Karpas-422 (cell line): ENCODE measurements at places on chromosomes 4 and X. TPM values are rescaled to one million over a fixed set of nuclear protein-coding genes. Genes with fewer than 3 reads are reported as not detected.

The SLC2A9 gene
- 0.71 and 0.72 TPM in 2 replicates for total RNA-seq

DNA sequence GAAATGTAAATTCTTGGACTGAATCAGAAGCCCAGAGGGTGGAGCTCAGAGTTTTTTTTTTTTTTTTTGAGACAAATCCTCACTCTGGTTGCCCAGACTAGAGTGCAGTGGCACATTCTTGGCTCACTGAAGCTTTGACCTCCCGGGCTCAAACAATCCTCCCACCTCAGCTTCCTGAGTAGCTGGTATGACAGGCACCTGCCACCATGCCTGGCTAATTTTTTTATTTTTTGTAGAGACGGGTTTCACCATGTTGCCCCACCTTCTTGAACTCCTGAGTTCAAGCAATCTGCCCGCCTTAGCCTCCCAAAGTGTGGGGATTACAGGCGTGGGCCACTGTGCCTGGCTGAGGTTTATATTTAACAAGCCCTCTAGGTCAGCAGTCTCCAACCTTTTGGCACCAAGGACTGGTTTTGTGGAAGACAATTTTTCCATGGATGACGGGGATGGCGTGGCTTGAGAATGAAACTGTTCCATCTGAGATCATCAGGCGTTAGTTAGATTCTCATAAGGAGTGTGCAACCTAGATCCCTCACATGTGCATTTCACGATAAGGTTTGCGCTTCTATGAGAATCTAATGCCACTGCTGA is 76.7 kb downstream of the FHIP1A start:
- no peaks in the 10 kb centered on the region for H3K4me1 ChIP-seq
- no peaks in the 10 kb centered on the region for H3K36me3 ChIP-seq
- no peaks in the 10 kb centered on the region for H3K27me3 ChIP-seq
- no peak for DNase-seq

DNA sequence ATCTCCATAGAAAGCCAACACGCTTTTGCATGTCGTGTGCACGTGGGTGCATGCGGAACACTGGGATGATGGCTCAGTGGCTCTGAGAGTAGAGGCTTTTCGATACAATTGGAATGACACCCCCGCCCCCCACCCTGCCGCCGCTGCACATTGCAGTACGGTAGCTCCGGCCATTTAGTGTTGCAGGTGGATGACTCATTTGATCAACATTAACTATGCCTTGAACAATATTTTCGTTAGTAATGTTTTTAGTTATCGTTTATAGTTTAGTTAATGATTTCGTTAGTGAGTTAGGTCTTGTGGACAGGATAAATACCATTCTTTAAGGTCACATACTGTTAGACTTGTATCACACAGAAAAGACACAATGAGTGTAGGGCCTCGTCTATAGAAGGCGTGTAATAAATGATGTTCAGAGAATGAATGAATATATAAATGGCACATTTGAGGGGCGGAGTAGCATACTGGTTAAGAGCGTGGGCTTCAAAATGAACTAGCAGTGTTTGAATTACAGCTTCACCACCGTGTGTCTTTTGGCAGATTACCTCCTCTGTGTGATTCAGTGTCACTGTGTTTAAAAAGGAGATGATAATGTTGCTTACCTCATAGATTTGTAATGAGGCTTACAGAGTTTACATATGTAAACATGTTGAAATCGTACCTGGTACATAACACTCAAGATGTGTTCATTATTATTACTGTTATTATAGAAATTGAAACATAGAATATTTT is 67.2 kb upstream of the TENM3 start:
- DNase-seq, result no peak
- no peaks in the 10 kb centered on the region for H3K36me3 ChIP-seq
- no peaks in the 10 kb centered on the region for H3K4me1 ChIP-seq
- H3K27me3 ChIP-seq, result no peaks in the 10 kb centered on the region
- no peak overlapping the region for H3K4me3 ChIP-seq

GRCh38 chr4:2292646-2293108 is 30.8 kb upstream of the MXD4 start:
- DNase-seq, result no peak
- no peaks in the 10 kb centered on the region for H3K36me3 ChIP-seq
- H3K4me1 ChIP-seq, result peaks cover 43% of the 10 kb centered on the region
- no peak overlapping the region for H3K27ac ChIP-seq

GRCh38 chr4:55884093-55884850 is 30.8 kb downstream of the EXOC1 start:
- H3K27ac ChIP-seq, result no peak overlapping the region
- no peak overlapping the region for H3K4me3 ChIP-seq
- no peaks in the 10 kb centered on the region for H3K27me3 ChIP-seq
- H3K36me3 ChIP-seq, result peaks cover 33% of the 10 kb centered on the region; the same call in 1 of the 2 replicates
- peaks cover 5% of the 10 kb centered on the region for H3K4me1 ChIP-seq

DNA sequence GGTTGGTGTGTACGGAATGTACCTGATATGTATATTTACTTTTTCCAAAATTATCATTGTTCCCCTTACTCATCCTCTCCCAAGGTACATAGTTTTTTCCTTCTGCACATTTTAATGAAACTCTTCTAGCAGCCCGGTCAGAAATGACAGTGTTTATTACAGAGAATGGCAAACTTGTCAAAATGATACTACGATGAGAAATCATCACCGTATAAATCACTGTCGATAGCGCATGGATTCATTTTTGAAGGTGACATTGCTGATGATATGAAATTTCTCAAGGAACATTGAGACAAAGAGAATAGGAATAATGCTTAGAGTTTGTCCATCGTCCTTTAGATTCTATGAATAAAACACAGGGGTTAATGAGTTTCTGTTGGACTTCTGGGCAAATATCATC is 30.6 kb downstream of the FAM114A1 start:
- no peaks in the 10 kb centered on the region for H3K36me3 ChIP-seq
- no peak overlapping the region for H3K27ac ChIP-seq
- H3K27me3 ChIP-seq, result no peaks in the 10 kb centered on the region
- peaks cover 4% of the 10 kb centered on the region; the same call in 1 of the 2 replicates for H3K4me1 ChIP-seq

- no peaks in the 10 kb centered on the region for H3K4me1 ChIP-seq
- H3K27me3 ChIP-seq, result no peaks in the 10 kb centered on the region
- no peak overlapping the region for H3K4me3 ChIP-seq
- DNase-seq, result no peak
Measured at GRCh38 chr4:47390428-47391125, 72.9 kb downstream of the COMMD8 start.

GRCh38 chr4:1584498-1584897 is 99.6 kb downstream of the FAM53A start:
- no peak overlapping the region for H3K4me3 ChIP-seq
- no peak for DNase-seq
- H3K4me1 ChIP-seq, result peaks cover 20% of the 10 kb centered on the region
- H3K27ac ChIP-seq, result no peak overlapping the region
- H3K27me3 ChIP-seq, result no peaks in the 10 kb centered on the region

DNA sequence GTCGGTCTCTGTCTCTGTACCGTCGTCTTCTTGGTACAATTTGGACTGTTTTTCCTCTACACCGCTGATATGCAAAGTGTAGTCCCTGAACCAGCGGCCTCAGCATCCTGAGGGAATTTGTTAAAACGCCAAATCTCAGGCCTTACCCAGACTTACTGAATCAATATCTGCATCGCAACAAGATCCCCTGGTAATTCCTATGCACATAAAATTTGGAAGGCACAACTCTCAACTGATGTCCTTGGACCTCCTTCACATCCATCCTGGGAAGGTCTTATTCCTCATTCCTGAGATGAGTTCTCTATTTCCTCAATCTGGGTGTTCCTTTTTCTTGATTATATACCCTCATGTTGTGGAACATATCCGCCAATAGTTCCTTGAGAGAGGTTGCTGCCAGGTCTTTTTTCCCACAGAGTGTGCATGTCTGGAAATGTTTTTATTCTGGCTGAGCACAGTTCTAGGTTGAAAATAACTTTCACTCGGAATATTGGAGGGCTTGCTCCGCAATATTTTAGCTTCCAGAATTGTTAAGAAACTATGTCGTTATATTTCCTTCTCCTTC is 738 bp upstream of the HPF1 start:
- H3K36me3 ChIP-seq, result no peaks in the 10 kb centered on the region
- peaks cover 14% of the 10 kb centered on the region for H3K4me1 ChIP-seq
- peak overlapping the region; percentile 19; the same call in 1 of the 2 replicates for H3K4me3 ChIP-seq
- no peak overlapping the region for H3K27ac ChIP-seq
- no peaks in the 10 kb centered on the region for H3K27me3 ChIP-seq
- DNase-seq, result no peak

- H3K27ac ChIP-seq, result no peak overlapping the region
- no peaks in the 10 kb centered on the region for H3K4me1 ChIP-seq
- no peak overlapping the region for H3K4me3 ChIP-seq
- no peaks in the 10 kb centered on the region for H3K27me3 ChIP-seq
- no peaks in the 10 kb centered on the region; the same call in 1 of the 2 replicates for H3K36me3 ChIP-seq
Measured at GRCh38 chr4:24770032-24770584, 25.3 kb upstream of the SOD3 start.

GRCh38 chrX:15749642-15750610 is 11.9 kb downstream of the CA5B start:
- H3K36me3 ChIP-seq, result no peaks in the 10 kb centered on the region
- H3K4me3 ChIP-seq, result no peak overlapping the region
- H3K27ac ChIP-seq, result no peak overlapping the region

DNA sequence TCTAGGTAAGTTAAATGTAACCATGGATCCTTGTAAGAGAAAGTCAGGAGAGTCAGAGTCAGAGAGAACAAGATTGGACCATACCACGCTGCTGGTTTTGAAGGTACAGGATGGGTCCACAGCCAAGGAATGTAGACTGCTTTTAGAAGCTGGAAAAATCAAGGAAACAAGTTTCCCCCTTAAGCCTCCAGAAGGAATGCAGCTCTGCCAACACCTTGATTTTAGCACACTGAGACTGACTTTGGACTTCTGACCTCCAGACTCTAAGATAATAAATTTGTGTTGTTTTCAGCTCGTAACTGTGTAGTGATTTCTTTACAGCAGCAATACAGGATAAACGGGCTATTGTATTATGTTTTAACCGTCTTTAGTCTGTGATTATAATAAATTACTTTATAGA is 108.0 kb upstream of the USP38 start:
- no peaks in the 10 kb centered on the region for H3K36me3 ChIP-seq
- H3K4me1 ChIP-seq, result no peaks in the 10 kb centered on the region
- no peaks in the 10 kb centered on the region for H3K27me3 ChIP-seq
- no peak overlapping the region for H3K4me3 ChIP-seq
- H3K27ac ChIP-seq, result no peak overlapping the region
- no peak for DNase-seq

DNA sequence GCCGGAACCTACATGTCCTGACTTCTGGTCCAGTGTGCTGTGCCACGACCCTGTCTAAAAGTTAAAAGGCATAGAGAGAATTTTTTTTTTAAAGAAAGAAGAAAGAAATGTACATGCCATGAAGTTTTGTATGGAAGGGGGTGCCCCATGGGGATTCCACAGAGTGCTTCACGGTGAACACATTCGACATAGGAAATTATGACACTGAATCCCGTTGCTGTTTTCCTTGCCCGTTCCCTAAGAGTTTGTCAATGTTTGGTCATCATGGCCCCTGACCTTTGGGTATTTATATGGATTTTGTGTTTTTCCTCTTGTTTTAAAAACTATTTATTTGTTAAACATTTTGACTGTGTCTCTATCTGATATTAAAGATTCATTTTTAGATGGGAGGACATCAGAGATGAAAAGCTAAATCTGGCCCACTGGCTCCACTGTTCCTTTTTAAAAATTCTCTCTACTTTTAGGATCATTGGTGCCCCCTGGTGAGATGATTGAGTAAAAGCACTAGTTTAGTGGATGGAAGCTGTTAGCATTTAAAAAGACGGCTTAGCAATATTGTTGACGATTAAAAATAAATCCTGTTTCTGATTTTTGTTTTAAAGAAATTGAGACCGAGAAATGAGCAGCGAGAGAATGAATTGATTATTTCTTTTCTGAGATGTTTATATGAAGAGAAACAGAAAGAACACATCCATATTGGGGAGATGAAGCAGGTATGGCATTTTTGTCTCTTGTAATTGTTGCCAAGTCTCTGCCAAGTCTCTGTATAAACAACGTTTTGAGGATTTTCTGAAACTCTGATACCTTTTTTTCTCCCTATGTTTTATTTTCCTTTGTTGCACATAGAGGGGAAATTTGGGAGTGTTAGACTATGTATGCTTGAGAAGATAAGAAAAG is 75.0 kb downstream of the PTTG2 start:
- no peaks in the 10 kb centered on the region for H3K4me1 ChIP-seq
- peak; percentile 89 for DNase-seq
- no peaks in the 10 kb centered on the region for H3K27me3 ChIP-seq
- no peak overlapping the region for H3K27ac ChIP-seq

DNA sequence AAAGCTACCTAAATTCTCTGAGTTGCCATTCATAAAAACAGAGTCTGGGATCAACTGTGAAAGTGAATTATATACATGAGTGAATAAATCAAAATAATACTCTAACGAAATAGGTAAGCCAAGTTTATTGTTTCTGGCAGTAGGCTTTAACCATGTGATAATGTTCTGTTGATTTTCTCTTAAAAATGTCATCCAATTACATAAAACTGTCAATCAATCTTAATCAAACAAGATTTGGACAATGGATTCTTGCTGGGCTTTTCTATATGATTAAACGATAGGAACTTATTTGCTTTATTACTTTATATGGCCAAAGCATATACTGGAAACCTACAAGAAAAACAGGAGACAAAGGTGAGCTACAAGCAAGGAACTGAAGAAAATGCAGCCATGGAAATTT is 148.8 kb downstream of the INPP4B start:
- DNase-seq, result no peak
- no peaks in the 10 kb centered on the region for H3K27me3 ChIP-seq
- H3K4me1 ChIP-seq, result no peaks in the 10 kb centered on the region
- no peak overlapping the region for H3K27ac ChIP-seq
- H3K4me3 ChIP-seq, result no peak overlapping the region

DNA sequence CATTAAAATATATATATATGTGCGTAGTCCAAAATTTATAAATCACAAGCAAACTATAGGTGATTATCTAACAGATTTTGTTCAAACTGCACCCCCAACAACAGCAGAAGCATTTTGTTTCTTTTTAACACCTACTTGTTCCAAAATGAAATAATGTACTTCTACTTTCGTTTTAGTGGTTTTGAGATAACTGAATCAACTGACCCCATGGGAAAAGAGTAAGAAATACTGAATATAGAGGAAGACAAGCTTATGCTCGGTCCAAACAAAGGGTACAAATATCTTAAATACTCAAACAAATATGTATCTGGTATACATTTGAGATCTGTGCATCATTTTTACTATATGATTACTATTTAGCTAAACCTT is 22.4 kb downstream of the MAP7D3 start:
- peaks cover 15% of the 10 kb centered on the region; the same call in 1 of the 2 replicates for H3K36me3 ChIP-seq
- no peaks in the 10 kb centered on the region for H3K4me1 ChIP-seq
- no peak for DNase-seq
- no peak overlapping the region for H3K4me3 ChIP-seq

DNA sequence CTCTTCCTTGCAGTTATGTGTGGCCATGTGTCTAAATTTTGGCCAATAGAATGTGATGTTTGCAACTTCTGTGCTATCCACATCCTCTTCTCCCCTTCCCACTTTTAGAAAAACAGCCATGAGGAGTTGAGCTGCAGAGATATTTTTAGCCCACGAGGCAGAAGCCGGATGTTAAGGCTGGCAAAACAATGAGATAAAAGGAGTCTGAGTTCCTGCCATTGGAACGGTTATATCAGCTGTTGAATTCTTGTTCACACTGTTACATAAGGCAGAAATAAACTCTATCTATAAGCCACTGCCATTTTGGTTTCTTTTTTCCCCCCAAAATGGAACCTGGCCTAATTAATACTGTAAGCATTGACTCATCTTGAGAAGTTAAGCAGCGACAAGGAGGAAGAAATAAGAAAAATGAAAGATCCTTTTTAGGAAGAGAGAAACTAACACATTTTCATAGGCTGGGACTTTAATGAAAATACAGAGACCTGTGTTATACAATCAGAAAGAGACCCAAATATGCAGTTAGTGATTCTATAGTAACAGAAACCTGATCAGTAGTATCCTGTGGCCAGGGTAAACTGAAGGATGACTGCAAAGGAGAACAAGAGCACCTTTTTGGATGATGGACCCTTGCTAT is 200.5 kb downstream of the INPP4B start:
- no peaks in the 10 kb centered on the region for H3K27me3 ChIP-seq
- H3K4me3 ChIP-seq, result no peak overlapping the region
- no peak overlapping the region for H3K27ac ChIP-seq
- no peak for DNase-seq
- no peaks in the 10 kb centered on the region for H3K4me1 ChIP-seq
